ENCODE measurements at places on chromosomes 1 and 21.

- DNase-seq = no peak
Observed at GRCh38 chr1:246197076-246197475, 310.0 kb downstream of the SMYD3 start.

DNA sequence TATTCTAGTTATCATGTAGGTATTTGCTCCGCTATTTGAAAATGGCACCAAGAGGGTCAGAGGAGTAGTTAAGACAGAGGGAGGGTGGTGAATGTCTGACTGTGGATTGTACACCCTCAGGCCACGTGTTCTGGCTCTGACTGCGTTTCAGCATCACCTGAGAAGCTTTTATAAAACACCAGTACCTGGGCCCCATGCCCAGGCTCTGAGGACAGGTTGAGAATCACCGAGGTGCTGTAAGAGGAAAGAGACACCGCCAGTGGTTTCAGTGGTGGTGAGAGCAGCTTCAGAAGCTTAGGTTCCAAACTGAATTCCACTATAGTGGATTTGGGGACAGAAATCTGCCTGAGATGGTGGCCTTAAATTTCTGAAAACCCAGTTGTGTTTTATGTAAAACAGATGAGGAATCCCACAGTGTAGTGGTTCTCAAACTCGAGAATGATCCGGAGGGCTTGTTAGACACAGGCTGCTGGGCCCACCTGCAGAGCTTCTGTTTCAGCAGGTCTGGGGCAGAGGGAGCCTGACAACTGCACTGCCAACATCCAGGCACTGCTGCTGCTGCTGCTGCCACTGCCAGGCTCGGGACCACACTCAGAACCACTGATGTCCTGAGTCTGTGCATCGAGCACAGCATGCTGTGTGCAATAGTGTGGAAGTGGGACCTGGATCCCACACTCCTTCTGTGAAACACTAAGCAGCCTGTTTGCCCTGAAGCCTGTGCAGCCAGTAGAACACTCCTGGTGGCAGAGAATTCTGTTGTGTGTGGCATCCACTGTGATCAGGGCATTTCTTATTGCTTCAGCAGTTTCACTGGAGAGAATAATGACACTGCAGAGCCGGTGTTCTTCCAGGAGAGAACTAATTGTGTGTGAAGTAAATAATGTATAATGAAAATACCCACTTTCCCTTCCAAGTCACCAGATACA lies 98.7 kb downstream of the SUSD4 start:
- no peak for DNase-seq

DNA sequence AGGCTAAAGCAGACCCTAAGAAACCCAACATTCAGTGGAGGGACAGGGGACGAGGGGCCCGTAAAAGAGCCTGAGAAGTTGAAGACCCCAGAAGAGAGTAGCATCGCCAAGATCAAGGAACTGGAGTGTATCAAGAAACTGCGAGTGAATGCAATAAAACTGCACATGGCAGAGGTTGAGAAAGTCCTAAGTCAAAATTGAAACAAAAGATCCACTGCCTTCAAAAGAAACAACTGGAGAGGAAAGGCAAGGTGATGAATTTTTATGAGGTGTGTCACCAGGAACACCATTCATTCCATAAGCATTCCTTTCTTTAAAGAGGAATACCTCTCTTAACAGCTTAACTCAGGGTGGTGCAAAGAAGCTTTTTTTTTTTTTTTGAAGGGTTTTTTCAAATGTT lies 38.3 kb upstream of the ADORA3 start:
- peak; percentile 44 for DNase-seq

DNA sequence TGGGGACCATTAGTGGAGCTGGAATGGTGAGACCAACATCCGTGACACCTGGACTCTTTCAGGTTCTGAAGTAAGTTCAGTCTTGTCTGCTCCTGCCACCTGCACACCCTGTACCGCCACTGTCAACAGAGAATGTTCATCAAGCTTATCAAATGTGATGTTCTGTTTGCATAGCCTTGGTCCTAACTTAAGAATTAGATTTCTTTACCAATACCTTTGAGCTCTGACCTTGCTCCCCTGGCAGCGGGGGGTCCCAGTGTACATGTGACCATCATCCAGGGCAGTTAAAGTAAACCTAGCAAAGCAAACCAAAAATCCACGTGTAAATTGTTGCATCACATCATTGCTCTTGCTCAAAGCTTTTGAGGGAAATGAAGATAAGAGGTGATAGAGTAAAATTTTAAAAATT lies 14.5 kb downstream of the SLC25A33 start:
- no peak for DNase-seq

GRCh38 chr1:87202451-87202850 lies 126.2 kb upstream of the LMO4 start:
- no peak for DNase-seq

DNA sequence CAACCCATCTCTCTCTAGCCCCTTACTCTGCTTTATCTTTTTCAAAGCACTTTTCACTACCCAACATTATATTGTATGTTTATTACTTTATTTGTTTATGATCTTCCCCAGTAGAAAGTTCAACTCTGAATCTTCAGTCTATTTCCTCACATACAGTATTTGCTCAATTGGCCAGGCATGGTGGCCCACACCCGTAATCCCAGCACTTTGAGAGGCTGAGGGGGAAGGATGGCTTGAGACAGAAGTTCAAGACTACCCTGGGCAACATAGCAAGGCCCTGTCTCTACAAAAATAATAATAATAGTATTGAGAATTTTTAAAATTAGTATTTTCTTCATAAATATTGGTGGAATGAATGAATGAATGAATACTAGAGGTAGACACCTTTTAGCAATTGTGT lies 1.2 kb downstream of the STPG1 start:
- no peak for DNase-seq

GRCh38 chr1:184801503-184801902 lies 46.8 kb upstream of the EDEM3 start:
- no peak for DNase-seq

GRCh38 chr1:154326546-154327465 lies 1.5 kb downstream of the ATP8B2 start:
- DNase-seq = no peak

GRCh38 chr1:97764991-97765390 lies 155.8 kb downstream of the DPYD start:
- no peak for DNase-seq

DNA sequence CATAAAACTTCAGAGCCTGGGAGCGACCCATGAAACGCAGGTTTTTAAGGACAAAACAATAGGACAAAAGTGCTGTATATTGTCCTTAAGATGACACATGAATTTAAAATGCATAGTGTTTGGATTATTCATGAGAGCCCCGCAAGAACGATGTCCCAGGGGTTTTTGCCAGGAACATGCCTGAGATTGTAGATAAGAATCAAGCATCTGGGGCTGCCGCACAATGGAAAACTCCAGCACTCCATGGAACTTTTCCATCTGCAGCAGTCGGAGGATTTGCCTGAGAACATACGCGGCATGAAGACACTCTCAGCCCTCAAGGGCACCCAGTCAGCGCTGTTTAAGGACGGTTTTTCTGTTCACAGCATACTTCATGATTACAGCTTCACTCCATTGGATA lies 5.3 kb upstream of the ERG start:
- no peak for DNase-seq

- DNase-seq = no peak
Observed at GRCh38 chr1:198397208-198397808, 143.2 kb downstream of the ATP6V1G3 start.

GRCh38 chr1:197775282-197776262 lies at the start of gene DENND1B:
Gene DENND1B, minus strand, starts transcription at chr1:197775480. Its CDS starts 325 bp downstream, at chr1:197775155.
- DNase-seq = peak; percentile 65

DNA sequence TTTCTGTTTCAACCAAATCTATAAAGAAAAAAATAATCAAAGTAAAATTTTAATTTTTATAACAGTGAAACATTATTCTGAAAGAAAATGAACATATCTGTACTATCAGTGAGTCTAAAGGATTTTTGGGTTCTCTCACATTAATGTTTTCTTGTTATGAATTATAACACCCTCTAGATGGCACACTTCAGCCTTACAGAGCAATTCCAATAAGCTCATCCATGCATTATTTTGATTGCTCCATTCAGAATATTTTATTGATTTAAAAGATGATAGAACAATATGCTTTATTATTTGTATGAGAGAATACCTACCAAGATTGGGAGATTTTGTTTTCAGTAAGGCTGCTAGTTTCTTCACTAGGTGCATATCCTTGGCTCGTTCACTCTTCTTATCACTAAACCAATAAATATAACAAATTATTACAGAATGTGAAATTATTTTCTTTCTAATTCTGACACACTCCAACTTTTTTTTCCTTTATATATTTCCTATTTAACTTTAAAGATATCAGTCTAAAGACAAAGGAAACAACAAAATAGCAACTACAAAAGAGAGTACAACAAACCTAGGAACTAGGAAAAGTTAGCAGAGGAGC lies 82.4 kb downstream of the RAB3GAP2 start:
- peak; percentile 10 for DNase-seq

DNA sequence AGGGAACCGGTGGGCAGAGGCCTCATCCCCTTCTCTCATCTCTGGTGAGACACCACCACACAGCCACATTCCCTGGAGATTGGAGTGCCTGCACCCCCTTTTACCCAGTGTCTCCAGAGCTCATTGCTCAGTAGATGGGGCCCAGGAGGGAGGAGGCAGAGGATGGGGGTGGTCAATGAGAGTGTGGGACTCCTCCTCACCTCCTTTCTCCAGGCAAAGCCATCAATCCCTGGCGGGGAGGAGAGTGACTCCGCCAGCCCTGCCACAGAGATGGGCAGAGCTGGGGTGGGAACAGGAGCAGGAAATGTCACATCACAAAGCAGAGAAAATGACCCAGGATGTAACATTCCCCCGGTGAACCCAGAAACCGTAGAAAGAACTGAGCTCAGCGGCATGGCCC lies 117.2 kb downstream of the MATN1 start:
- DNase-seq = no peak

GRCh38 chr1:174967845-174968705 lies 31.7 kb upstream of the CACYBP start:
- no peak for DNase-seq

DNA sequence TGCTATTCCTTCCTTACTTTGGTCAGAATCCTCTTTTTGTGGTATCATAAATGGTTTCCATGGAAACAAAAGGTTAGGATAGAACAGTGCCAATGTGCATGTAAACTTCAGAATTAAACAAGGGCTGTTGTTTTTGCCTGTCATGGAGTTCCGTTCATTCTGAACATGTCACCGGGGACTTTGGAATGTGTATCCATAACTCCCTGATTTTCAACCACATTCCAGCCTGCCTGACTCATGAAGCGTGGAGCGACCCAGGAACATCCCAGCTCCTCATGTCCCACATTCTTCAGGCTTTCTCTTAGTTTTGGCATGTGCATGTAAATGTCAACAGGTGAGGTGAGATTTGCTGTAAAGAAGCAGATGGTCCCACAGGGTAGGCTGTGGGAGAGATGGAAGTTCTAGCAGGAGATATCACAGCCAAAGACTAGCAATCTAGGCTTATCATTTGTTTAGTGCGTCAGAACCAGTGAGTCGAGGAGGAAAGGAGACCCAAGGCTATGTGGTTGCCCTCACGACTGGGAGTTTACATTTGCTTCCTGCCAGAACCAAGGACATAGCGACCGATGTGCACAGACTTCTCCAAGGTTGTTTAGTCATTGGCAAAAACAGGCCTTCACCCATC lies 23.0 kb upstream of the DNAJC11 start:
- DNase-seq = no peak

GRCh38 chr1:40582116-40582515 lies 50.7 kb downstream of the ZNF684 start:
- DNase-seq = no peak

- DNase-seq = no peak
Observed at GRCh38 chr1:244314921-244315559, 136.7 kb downstream of the ADSS2 start.

DNA sequence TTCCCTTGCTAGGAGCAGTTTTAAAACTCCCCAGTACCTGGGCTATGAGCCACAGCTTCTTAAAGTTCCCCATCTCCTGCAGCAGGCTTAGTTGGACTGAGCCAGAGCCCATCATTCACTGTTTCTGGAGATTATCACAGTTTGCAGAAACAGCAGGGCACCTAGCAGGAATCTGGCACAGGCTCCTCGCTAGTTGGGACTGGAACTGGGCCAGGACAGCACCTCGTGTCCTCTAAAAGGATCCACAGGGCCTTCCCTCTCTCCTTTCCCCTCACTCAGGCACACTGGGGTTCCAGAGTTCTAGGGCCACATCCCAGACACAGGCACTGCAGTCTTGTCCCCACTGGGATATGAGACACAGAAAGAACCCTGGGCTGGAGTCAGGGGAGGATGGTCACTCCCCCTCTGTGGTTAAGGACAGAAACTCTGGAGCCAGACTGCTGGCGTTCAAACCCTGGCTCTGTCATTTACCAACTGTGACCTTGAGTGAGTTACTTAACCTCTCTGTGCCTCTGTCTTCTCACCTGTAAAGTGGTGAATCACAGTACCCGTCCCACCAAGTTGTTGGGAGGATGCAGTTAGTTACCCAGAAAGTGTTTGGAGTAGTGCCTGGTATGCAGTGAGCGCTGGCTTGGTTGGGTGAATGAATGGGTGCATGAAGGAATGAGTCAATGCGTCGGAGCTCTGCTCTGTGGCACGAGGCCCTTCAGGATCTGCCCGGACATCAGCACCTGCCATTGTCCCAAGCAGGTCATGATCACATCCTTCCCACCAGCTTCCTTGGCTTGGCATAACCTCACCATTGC lies 18.8 kb upstream of the ECE1 start:
- DNase-seq = no peak

DNA sequence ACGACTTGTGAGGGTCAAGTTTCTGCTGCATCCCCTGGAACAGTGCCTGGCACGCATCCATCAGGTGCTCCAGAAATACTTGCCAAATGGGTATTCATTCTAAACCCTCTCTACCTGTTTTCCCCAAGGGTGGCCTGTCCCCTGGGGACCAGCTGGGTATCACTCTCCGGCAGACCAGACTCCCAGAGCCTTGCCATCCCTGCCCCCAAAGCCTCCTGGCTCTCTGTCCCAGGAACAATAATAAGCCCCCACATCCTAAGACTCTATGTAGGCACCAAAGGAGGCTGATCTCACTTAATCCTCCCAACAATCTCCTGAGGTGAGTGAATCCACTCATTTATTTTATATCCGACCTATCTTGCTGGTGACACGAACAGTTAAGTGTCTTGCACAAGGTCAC lies 96.7 kb downstream of the MRPL37 start:
- no peak for DNase-seq

- DNase-seq = no peak
Observed at GRCh38 chr1:202113690-202114300, 8.9 kb upstream of the GPR37L1 start.

DNA sequence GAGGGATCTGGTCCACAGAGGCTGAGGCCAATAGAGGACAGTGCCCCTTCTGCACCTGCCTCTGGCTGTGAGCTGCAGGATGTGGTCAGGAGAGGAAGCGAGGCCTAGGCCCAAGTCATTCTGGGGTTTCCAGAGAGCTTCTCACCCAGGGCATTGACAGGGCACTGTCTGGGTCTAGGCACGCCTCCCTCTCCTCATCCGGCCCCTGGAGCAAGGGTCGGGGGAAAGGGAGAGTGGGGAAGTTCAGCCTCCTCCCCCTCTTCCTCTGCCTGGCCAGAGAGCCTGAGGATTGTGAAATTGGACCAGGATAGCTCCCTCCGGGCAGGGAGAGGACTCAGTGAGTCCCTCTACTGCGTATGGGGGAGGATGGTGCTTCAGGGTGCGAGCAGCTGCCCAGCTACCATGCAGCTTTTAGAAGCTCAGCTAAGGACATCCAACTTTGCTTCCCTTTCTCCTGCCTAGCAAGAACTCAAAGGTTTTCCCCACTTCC lies 6.3 kb upstream of the INAVA start:
- no peak for DNase-seq

- DNase-seq = no peak
Observed at GRCh38 chr1:163980394-163980793, 578.6 kb upstream of the PBX1 start.

GRCh38 chr1:226485192-226485591 lies 63.4 kb upstream of the STUM start:
- DNase-seq = no peak

All from iPS-NIHi11 (cell line).